ENCODE measurements at places on chromosomes 7 and 10.

- no peak for DNase-seq
Measured at GRCh38 chr10:78691301-78692030, 377.3 kb upstream of the ZMIZ1 start.

DNA sequence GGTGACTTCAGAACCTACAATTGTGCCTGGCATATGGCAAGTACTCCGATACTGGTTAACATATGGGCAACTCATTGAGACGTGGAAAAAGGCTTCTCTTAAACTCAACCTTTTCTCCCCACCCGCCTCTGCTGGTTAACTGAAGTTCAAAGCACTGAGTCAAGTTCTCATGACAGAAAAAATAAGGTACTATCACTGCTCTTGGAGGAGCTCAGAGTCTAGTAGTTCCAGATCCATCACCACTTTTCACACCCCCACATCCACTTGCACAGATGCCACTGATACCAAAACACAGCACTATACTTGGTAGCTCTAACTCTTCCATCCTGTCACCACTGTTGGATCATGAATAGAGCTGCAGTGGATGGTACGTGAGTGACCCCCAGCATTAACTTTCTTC lies 36.2 kb downstream of the CCDC6 start:
- no peak for DNase-seq

DNA sequence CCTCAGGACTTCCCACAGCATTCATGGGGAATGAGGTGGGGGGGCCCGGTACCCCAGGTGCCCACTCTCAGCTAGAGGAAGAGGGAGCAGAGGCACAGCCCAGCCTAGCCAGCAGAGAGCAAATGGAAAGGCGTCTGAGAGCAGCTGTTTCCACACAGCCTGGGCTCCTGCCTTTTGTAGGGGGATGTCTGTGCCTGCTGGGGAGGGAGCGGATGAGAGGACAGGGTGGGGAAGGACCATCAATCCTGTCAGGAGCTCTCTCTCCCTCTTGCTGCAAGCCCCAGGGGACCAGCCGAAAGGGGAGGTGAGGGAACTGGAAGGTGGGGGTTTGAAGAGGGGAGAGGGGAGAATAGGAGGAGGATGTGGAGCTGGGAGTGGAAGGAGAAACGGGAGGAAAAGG lies at the start of gene PKD2L1:
PKD2L1 (minus strand) TSS at position 150 of the 400 bp plus-strand sequence; CDS start at position 25, 125 bp downstream.
- DNase-seq, result no peak

DNA sequence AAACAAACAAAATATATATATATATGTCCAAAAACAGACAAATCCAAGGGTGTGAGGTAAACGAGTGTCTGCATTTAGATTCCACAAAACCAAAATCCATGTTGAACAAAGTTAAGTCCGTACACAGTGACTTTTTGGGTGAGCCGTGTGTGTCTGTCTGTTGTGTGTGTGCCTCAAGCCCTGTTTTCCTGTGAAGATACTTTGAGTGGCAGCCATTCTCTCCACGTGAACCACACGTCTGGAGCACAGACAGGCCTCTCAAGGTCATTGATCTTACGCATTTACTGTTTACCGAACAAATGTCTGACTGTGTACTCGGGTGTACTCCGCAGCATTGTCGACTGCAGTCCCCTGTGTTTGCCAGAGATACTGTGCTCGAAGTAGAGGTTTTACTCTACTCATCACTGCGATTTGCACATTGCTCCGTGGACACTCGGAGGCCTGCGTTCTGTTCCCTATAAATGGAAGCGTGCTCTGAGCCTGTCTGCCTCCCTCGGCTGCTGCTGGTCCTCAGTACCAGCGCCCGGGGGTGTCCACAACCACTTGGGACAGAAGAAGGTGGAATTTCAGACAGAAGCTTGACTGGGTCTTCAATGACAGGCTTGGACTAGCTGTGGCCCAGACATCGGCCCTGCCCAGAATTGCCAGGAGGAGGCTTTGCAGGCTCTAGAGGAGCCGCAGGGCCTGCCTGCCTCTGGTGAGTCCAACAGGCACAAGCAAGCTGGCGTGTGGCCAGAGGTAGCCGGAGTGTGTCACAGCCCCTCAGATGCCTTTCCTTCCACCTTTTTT lies 22.1 kb downstream of the CYP17A1 start:
- DNase-seq, result no peak

- DNase-seq, result no peak
Measured at GRCh38 chr7:141294143-141294829, 220.4 kb downstream of the TMEM178B start.

- no peak for DNase-seq
Measured at GRCh38 chr7:15837306-15837950, 150.9 kb upstream of the MEOX2 start.

- no peak for DNase-seq
Measured at GRCh38 chr7:128788446-128789412, 3.0 kb upstream of the CCDC136 start.

GRCh38 chr10:97914171-97914836 lies 64.7 kb downstream of the GOLGA7B start:
- no peak for DNase-seq

DNA sequence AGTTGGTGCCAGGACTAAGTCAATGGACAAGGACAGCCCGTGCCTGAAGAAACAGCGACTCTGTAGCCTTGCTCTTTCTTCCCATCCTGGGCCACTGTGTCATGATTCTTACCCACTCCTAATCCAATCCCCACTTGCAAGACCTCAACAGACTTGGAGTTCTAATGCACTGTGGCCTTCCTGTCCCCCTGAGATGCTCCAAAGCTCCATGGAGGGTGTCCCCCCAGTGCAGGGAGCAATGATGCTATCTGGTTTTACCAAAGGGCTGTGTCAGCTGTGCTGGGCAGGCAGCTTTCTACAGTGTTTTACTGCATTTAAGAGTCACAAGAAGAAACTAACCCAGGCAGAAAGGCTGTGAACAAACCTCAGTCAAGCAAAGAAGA lies 108.1 kb downstream of the PRKAG2 start:
- no peak for DNase-seq

- no peak for DNase-seq
Measured at GRCh38 chr10:89171996-89172395, 35.1 kb downstream of the CH25H start.

DNA sequence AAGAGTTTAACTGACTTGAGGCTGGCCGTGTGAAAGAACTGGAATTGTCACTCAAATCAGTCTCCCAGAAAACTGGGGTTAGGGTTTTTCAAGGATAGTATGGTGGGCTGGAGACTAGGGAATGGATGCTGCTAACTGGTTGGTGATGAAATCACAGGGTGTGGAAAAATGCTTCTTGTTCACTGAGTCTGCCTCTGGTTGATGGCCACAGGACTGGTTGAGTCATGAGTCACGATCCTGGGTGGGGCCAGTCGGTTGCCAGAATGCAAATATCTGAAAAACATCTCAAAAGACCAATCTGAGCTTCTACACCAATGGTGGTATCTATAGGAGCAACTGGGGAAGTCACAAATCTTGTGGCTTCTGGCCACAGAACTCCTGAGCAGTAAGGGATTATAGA lies 16.3 kb upstream of the BAMBI start:
- no peak for DNase-seq

DNA sequence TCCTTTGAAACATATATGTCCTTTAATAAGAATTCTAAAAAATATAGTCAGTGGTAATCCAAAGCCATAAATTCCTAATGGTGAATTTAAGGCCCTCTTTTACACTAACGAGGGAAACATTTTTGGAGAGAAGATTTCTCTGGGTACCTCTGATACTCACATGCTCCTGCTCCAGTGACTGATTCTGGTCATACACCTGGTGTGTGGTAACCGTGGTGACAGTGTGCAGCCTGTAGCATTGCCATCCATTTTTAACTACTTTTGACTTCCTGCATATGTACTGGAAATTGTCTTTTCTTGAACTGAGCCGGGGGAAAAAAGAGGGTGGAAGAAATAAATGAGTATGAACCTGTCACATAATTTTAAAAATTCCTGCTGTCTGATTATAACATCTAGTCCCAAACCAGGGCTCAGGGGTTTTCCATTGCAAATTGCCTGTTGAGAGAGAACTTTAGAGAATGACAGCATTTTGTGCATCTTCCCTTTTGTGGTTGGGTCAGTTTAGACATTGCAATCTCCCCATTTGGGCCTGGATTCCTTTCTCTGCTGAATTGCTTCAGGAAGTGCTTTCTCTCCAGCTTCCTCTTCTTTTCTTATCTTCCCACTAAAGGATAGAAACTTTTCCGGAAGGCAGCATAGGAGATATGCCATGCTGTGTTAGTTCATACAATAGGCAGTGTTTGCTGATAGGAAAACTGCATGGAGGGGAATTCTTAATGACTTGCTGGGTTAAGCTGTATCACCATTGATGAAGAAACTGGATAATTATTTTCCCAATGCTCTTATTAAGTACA lies 125.5 kb downstream of the GRM3 start:
- DNase-seq, result peak; percentile 19

DNA sequence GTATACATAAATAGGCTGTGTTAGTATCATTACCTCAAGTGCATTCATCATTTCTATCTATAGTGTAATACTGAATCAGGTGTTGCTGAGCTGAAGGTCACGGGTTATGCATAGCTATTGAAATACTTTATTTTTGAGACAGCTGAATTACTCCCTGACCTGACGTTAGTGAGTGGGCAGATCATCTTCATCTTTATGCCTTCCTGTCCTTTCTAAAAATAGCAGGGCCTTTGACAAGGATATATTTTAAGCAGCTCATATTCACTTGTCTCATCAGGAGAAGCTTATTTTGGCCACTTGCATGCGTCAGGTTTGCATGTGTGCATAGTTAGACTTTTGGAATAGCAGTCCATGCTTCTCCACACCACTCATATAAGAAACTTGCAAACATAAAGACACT lies 63.6 kb upstream of the DKK1 start:
- no peak for DNase-seq

- no peak for DNase-seq
Measured at GRCh38 chr10:11017570-11018431, at the start of gene CELF2. Gene CELF2 (plus strand): TSS chr10:11017872. CDS start chr10:11018090, 218 bp downstream.

Data from NCI-H774 (cell line).